ENCODE measurements at places on chromosomes 4 and X.

GRCh38 chrX:155070663-155070974 lies 317 bp downstream of the CMC4 start:
- no peak for DNase-seq

- no peak for DNase-seq
These were observed 382.8 kb downstream of the KLHL4 start for GRCh38 chrX:87900320-87900908.

DNA sequence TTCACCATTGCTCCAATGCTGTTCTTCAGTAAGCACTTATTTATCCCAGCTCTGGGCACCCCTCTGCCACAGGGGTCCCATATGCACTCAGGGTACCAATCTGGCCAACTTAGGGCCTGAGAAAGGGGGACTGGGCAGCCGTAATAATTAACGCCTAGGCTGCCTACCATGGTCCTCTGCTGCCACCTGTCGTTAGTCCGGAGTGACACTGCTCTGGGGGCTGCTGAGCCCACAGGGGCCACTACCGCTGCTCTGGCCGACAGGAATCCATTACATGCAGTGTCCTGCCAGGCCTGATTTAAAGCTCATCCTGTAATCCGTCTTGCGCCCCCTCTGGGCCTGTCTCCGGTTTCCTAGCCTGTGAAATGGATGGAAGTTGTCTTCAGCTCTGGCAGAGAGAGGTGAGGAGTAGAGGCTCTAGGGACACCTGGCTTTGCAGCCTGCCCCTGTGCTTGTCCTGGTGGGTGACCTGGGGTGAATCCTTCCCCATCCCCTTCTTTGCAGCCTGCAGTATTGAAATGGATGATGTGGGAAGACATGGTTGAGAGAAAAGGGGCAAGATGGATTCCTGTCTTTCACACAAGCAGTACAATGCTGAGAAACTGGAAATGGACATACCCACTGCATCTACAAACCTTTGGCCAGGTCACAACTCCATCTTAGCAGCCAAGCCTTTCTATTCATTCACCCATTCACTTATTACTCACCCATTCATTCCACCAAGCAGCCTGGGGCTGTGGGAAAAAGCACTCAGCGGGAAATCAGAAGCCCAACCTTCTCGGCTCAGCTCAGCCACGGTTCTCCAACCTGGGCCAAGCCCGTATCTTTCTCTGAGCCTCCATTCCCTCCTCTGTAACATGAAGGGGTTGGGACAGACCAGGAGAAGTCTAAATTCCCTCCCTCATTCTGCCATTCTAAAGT lies 116.3 kb upstream of the NALF2 start:
- peak; percentile 73 for DNase-seq

DNA sequence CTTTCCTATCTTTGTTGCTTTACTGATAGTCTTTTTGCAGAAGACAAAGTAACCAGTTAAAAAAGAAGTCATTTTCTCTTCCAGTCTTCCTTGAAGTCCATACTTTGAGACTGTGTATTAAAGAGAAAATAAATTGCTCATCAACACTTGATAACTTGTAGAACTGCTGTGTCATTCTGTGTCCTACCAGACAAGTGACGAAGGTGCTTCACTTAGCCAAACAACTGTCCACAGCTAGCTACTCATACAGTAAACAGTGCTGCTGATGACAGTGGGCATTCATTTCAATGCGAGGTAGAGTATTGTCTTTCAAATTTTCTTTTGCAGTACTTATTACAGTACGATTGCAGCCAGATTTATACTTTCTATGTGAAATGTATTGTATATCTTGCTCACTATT lies 11.5 kb downstream of the COL25A1 start:
- no peak for DNase-seq

GRCh38 chr4:142776026-142776425 lies 70.1 kb downstream of the INPP4B start:
- DNase-seq: no peak

DNA sequence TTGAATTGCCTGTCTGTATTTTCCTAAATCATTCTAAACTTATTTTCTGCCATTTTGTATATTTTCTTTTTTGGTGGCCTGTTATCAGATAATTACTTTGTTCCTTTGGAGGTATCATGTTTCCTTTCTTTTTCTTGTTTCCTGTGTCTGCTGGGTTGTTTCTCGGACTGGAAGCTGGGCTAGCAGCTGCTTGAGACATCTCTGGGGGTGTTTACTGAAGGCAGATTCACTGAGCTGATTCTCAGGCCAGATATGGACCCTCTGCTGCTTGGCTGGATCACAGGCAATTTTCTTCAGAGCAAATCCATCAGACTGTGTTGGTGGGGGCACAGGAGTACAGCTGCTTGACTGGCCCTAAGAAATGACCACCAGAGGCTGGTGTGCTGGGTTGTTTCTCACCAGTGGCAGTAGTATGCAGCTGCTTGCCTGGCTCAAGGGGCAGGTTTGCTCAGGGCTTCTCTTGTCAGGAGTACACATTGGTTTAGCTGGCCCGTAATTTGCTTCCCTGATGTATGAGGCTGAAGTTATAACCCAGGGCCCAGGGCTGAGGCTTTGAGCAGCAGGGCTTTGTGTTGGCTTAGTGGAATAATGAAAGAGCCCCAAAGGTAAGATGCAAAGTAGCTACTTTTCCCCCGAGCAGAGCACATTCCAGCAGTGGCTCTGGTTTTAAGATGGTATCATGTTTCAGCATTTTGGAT lies 680.6 kb downstream of the TECRL start:
- no peak for DNase-seq

DNA sequence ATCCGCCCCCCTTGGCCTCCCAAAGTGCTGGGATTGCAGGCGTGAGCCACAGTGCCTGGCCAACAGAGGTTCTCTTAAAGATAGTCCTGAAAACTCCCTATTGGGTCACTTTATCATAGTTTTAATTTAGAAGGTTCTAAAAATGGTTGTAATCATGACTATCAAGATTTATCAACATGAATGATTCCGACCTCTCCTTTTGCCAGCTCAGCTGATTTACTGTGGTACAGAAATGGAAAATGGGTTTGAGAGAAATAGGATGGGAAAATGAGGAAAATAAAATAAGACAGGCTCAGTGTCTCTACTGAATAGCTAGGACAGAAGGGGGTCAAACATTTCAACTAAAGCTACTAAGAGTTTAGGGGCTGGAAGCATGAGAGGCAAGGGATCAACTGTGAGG lies 28.2 kb upstream of the UGDH start:
- no peak for DNase-seq

GRCh38 chr4:101555341-101555880 lies 208.1 kb upstream of the PPP3CA start:
- DNase-seq: no peak

All from activated CD8-positive, alpha-beta memory T cell treated with anti-CD3 and anti-CD28 coated beads for 24 hours (primary cell).